ENCODE measurements at places on chromosomes 16 and 17.

DNA sequence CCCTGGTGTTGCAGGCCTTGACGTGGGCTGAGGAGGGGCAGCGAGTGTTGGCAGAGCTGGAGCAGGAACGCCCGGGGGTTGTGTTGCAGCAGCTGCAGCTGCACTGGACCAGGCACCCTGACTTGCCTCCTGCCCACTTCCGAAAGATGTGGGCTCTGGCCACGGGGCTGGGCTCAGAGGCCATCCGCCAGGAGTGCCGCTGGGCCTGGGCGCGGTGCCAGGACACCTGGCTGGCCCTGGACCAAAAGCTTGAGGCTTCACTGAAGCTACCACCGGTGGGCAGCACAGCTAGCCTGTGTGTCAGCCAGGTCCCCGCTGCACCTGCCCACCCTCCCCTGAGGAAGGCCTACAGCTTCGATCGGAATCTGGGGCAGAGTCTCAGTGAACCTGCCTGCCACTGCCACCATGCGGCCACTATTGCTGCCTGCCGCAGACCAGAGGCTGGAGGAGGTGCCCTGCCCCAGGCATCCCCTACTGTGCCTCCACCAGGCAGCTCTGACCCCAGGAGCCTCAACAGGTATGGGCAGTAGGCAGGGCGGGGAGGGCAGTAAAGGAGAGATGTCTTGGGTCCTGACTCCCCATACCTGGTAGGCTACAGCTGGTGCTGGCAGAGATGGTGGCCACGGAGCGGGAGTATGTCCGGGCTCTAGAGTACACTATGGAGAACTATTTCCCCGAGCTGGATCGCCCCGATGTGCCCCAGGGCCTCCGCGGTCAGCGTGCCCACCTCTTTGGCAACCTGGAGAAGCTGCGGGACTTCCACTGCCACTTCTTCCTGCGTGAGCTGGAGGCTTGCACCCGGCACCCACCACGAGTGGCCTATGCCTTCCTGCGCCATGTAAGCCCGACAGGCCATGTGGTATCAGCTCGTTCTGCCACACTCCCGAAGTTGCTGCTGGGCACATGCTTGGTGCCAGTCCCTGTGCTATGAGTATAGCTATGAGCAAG is 5.6 kb downstream of the PLEKHG4 start:
- peak; percentile 78 for DNase-seq

GRCh38 chr16:49341706-49342105 is 31.9 kb upstream of the C16orf78 start:
- no peak for DNase-seq

GRCh38 chr16:17229131-17229530 is 241.6 kb downstream of the XYLT1 start:
- no peak for DNase-seq

DNA sequence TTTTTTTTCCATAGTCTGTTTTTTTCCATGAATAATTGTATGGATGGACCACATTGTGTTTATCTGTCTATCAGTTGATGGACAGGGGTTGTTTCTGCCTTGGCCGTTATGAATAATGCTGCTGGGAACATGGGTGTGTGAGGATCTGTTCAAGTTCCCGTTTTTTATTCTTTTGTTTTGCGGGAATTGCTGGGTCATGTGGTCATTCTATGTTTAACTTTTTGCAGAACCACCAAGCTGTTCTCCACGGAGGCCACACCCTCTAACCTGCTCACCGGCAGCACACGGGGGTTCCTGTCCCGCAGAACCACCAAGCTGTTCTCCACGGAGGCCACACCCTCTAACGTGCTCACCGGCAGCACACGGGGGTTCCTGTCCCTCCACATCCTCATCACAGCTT is 5.9 kb upstream of the MSLN start:
- DNase-seq, result no peak

- DNase-seq, result no peak
Observed at GRCh38 chr17:2805961-2806360, 9.7 kb downstream of the RAP1GAP2 start.

GRCh38 chr16:88977018-88977811 is at the start of gene CBFA2T3:
Gene CBFA2T3 (minus strand): TSS chr16:88977207. CDS start chr16:88976807, 400 bp downstream.
- no peak for DNase-seq

- DNase-seq, result no peak
Observed at GRCh38 chr17:8794636-8795035, 4.5 kb downstream of the MFSD6L start.

DNA sequence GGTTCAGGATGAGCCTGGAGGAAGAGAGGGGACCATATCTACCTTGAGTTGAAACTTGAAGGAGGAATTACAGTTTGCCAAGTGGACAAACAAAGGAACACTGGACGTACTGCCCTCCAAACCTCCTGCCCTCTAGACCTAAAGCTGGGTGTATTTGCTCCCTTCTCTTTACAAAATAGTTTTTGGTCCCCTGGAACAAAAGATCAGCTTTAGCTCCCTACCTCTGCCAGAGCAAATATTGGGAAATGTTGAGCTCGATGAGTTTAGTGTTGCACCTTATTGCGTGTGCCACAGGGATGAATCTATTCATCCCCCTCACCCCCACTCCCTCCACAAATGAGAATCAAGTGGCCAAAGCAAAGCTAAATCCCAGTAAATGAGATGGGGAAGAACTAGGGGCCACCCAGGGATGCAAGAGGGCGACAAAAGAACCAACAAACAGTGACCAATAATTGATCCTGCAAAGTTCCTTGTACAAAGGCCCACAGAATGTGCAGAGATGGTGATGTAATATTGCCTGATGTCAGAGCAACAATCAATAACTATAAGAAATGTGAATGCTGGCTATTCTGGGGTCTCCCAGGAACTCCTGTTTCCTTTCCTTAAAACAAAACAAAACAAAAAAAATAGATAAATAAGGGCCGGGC is 17.2 kb upstream of the TAT start:
- DNase-seq, result no peak

- no peak for DNase-seq
Observed at GRCh38 chr16:75230471-75231110, 11.8 kb downstream of the CTRB1 start.

DNA sequence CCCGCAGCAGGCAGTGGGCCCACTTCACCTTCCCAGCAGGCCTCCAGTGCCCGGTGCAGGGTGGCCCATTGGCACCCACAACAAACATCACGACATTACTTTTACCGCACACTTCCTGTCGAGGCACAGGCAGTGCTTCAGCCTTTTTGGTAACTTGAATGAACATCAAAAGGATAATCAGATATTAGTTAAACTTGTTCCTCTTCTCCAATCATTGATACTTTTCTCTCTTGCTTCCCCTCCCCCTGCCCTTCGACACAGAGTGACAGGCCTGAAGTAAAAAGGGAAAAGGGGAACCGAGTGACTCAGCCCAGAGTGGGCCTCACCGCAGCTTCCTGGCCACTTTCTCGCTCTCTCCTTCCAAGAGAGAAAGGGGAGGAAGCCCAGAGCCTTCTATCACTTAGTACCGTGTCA is 507.0 kb downstream of the MAF start:
- no peak for DNase-seq

DNA sequence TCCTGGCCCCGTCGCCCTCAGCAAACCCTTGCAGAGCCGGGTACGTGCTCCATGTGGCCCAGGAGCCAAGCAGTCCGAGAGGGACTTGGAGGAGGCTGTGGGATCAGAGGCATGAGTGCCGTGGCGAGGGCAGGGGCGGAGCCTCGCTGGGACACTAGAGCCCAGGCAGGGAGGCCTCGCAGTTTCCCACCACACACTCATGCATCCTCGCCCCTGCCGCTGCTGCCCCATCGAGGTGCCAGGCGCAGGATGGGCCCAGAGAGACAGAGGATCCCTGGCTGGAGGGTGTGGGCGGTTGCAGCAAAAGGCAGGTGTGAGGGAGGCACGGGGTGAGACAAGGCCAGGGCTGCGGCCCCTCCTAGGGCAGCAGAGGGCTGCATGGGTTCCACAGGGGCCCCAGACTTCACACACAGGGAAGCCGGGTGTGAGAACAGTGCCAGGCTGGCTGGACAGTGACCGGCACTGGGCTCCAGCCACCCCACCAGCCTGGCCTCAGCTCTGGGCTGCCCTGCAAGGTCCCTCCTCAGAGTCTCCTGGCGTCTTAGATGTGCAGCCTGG is 7.7 kb downstream of the BCAR1 start:
- DNase-seq, result no peak

GRCh38 chr17:7707446-7707845 is 2.4 kb downstream of the EFNB3 start:
- no peak for DNase-seq

GRCh38 chr17:13005530-13005929 is 12.3 kb downstream of the ELAC2 start:
- DNase-seq, result no peak

GRCh38 chr16:3295783-3296182 is 9.4 kb downstream of the TIGD7 start:
- no peak for DNase-seq

DNA sequence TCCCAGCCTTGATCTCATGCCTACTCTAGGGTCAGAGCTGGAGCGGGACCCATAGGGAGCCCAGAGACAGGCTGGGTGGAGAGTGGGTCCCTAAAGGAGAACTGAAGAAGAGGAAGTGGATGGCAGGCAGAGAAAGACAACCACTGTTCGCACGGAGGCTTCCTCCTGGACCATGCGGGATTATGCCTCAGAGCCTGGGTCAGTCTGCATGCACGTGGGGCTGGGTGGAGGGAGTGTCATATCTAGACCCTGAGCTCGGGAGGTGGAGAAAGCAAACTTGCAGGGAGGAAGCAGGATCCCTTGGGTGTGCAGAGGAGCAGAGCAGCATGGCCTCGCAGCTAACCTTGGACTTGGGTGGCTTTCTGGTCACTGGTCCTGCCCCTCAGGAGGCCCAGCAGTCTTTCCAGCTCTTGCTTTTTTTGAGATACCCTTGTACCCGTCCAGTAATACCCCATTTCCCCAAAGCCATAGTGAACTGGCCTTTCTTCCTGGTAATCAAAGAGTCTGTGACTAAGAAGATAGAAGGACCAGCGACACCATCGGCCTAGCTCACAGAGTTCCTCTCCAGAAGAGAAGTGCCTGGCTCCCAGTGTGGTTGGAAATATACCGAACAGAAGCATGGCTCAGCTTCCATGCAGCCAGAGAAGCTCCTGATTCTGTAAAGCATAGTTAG is 344.2 kb downstream of the CPPED1 start:
- no peak for DNase-seq

- DNase-seq, result no peak
Observed at GRCh38 chr17:62597920-62598319, 29.6 kb upstream of the MRC2 start.

GRCh38 chr17:63136369-63137012 is 170.5 kb downstream of the TANC2 start:
- no peak for DNase-seq

DNA sequence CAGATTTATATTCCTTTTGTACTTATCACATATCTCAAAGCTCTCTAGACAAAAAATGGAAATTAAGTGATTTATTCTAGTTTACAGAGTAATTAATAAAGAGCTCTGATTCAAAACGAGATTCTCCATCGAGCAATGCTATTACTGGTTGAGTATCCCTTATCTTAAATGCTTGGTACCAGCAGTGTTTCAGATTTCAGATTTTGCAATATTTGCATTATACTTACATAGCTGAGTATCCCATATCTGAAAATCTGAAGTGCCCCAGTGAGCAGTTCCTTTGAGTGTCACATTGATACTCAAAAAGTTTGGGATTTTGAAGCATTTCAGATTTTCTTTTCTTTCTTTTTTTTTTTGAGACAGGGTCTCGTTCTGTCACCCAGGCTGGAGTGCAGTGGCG is 57.4 kb upstream of the STAC2 start:
- no peak for DNase-seq

- DNase-seq, result no peak
Observed at GRCh38 chr17:33013596-33014375, 22.1 kb downstream of the SPACA3 start.

DNA sequence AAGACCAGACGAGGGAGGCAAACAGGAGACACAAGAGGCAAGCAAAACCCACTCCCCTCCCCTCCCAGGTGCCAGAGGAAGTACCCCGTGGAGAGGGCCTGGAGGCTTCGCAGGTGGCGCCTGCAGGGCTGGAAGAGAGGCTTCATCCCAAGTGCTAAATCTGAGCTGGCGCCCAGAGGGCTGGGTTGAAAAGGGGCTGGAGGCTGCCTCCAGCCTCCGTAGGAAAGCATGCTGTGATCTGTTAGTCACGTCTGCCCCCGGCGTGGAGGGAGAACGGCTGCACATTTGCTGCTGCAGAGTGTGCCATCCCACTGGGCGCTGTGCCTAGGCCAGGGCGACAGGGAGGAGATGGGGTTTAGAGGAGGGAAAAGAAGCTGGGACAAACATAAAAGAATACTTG is 16.9 kb downstream of the RPH3AL start:
- no peak for DNase-seq

DNA sequence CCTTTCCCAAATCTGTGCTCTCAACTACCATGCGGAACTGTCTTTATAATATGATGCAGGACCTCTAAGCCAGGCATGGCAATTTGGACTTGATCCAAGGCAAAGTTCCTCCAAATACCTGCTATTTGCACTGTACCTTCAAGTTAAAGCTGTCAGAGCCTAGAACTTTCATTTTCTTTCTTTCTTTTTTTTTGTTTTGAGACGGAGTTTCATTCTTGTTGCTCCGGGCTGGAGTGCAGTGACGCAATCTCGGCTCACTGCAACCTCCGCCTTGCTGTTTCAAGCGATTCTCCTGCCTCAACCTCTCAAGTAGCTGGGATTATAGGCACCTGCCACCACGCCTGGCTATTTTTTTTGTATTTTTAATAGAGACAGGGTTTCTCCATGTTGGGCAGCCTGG is 51.7 kb downstream of the ARHGAP27 start:
- DNase-seq, result no peak

GRCh38 chr16:54931120-54932014 is 702 bp downstream of the IRX5 start:
- no peak for DNase-seq

GRCh38 chr17:28811651-28812090 is 30.9 kb downstream of the FAM222B start:
- peak; percentile 73 for DNase-seq

- DNase-seq, result peak; percentile 70
Observed at GRCh38 chr17:75692976-75693375, 25.8 kb downstream of the SAP30BP start.

DNA sequence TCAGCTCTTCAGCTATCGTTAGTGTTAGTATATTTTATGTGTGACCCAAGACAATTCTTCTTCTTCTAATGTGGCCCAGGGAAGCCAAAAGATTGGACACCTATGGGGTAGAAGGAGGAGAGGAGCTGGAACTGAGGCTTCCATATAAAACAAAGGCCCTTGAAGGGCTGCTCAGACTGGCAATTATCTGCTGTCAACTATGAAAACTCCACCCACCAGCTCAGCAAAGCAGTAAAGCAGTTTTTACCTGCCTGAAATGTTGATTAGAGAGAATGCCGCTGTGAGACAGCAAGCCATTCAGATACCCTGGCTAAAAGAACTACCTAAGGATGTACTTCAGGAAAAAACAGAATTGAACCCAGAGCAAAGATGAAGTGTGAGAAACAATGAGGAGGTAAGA is 45.9 kb upstream of the GNAO1 start:
- DNase-seq, result no peak

- no peak for DNase-seq
Observed at GRCh38 chr16:56981729-56982271, 7.6 kb upstream of the NLRC5 start.

GRCh38 chr17:17751489-17752088 is 70.3 kb downstream of the RAI1 start:
- DNase-seq, result no peak

GRCh38 chr17:67628580-67629013 is 89.1 kb upstream of the NOL11 start:
- DNase-seq, result peak; percentile 24
